ENCODE measurements at places on chromosomes 3 and 15.

DNA sequence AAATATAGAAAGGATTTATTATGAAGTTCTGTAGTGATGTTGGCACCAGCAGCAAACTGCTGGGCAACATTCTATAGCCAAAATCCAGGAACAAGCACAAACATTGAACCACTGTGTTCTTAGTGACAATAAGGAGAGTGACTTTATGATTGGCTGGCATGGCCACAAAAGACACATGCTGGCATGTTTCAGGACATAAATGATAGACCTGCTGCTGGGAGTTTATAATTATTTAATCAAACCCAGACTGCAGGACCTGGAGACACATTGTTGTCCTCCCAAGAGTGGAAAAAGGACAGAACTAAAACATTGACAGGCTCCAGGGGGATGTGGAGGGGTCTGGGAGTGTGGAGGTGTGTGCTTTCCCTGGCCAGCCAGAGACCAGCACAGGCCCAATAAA is 255.3 kb upstream of the LRTM1 start:
- DNase-seq = no peak

- no peak for DNase-seq
Measured at GRCh38 chr15:33654860-33655259, 313.4 kb upstream of the CHRM5 start.

DNA sequence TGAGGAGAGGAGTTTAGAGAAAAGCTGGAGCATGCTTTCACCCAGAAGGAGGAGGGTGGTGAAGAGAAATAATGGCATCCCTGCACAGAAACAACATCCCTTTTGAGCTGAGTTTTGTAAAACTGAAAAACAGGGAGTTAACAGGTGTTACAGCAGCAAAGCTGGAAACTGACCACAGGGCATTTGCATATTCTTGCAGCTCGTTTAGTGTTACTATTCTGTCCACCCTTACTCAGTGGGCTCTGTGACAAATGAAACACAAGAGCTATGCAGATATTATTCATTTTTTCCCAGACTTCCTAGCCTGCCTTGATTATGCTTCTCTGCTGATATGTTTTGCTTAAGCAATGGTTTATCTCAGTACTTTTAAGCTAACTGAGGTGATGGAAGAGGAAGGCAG is 272.0 kb downstream of the NEK10 start:
- no peak for DNase-seq

GRCh38 chr15:50248994-50249582 is 16.4 kb downstream of the HDC start:
- no peak for DNase-seq

DNA sequence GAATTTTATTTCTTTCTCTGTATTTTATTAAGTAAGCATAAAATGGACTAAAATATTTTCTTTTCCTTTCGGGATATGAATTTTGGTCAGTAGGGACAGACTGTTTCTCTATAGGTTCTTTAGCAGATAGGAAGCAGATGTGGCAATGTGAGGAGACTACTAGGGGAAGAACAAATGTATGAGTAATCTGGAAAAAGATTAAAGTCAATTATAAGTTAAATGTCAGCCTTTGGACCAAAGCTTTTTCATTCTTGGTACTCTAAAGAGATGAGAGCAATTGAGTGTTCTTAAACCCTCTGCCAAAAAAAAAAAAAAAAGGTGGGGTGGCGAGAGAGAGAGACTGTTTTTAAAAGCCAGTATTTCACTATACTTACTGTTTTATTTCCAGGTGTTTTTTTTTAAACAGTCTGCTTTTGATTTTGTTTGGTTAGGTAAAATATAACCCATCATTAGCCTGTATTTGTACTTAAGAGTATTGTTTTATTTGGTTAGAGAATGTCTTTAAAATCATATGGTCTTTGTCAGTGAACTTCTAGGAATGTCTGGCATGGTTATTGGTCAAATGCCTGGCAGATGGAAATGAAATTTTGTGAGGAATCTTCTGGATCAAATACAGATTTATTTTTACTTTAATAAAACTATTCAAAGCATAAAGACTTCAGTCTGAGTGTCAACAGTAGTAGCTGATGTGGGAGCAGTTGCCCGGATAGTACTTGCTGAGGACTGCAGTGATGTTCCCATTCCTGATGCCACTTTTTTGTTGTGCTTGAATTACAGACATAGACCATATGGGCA is 63.8 kb downstream of the LRRC49 start:
- DNase-seq = no peak

GRCh38 chr3:123841476-123842238 is 42.5 kb downstream of the MYLK start:
- DNase-seq = no peak

- no peak for DNase-seq
Measured at GRCh38 chr3:197957790-197958133, 2.3 kb upstream of the LMLN start.

GRCh38 chr3:10193692-10194327 is 29.1 kb downstream of the IRAK2 start:
- DNase-seq = no peak

DNA sequence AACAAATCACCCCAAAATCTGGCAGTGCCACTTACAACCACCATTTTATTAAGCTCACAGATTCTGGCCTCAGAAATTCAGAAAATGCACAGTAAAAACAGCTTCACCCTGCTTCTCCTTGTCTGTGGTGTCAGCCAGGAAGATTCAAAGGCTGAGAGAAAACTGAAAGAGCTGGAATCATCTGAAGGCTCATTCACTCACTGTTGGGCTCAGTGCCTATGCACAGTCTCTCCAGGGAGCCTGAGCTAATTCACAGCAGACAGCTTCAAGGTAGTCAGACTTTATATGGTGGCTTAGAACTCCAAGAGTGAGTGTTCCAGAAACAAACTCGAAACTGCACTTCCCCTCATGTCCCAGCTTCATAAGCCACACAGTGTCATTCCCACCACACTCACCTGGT is 16.5 kb upstream of the PLOD2 start:
- DNase-seq = no peak

DNA sequence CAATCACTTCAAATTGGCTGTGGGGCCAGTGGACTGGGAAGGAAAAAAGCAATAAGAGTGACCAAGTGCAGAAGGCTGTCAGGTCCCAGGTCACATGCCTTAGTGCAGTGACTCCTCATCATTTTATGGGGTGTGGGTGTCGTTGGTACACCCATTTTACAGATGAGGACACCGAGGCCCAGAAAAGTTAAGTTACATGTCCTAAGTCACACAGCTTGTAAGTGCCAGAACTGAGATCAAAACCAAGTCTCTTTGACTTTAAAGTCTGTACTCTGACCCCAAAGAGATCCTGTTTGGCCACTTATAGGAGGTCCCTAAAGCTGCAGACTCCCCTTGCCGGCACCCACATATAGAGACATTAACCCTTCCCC is 63.0 kb upstream of the POLG start:
- DNase-seq = no peak

- DNase-seq = no peak
Measured at GRCh38 chr3:139460076-139460475, 16.2 kb downstream of the RBP2 start.

- no peak for DNase-seq
Measured at GRCh38 chr3:5274091-5274490, 86.6 kb downstream of the EDEM1 start.

DNA sequence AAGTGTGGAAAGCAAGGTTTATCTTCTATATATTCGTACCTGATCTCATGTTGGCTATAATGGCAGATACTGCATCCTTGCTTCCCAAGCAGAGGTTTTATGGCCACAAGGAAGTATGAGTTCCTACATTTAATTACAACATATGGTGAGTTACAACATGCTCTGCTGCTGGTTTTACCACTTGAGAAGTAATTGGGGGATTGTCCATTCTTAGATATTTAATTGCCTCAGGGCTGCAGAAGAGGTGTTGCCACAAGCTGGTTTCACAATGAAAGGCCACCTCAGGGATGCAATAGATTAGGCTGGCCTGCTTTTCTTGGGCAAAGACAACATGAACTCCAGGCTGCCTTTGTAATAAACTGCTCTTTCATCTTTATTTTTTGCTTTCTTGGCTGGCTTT is 48.6 kb downstream of the RAP2B start:
- no peak for DNase-seq

- no peak for DNase-seq
Measured at GRCh38 chr3:44932986-44933944, 42.7 kb downstream of the ZDHHC3 start.
